ENCODE measurements at places on chromosomes 2 and 18.

- no peak for DNase-seq
Measured at GRCh38 chr2:105674401-105674800, 70.3 kb upstream of the NCK2 start.

DNA sequence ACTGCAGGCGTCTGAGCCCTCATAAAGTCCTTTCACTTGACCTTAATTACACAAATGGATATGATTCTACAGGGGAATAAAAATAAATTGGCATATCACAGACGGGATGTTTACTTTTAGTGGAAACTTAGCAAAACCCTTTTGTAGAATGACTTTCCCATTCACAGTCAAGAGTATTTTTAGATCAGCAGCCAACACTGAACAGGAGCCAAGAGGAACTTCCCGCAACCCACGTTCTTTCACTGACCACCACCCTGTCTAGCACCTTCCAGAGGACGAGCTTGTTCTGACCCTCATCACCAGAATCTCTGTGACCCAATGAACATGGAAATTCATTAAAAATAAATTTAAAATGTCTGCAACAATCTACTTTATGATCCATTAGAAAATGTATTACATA is 119.0 kb upstream of the SNTG2 start:
- DNase-seq: no peak

DNA sequence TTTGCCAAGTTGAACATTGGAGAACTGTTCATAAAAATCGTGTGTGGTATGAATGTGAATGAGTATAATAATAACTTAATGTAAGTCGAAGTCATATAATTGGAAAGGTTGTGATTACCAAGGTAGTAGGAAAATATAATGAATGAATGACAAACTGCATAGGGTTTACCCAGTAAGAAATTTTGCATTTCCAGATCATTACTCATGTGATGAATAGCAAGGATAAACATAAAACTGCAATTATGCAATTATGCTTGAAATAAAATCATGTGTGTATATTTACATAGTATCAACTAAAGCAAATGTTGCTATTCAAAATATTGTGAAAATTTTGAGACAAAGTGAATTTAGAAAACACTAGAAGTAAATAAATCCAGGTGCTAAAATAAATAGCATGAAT is 1108.7 kb upstream of the TMEFF2 start:
- DNase-seq: no peak

DNA sequence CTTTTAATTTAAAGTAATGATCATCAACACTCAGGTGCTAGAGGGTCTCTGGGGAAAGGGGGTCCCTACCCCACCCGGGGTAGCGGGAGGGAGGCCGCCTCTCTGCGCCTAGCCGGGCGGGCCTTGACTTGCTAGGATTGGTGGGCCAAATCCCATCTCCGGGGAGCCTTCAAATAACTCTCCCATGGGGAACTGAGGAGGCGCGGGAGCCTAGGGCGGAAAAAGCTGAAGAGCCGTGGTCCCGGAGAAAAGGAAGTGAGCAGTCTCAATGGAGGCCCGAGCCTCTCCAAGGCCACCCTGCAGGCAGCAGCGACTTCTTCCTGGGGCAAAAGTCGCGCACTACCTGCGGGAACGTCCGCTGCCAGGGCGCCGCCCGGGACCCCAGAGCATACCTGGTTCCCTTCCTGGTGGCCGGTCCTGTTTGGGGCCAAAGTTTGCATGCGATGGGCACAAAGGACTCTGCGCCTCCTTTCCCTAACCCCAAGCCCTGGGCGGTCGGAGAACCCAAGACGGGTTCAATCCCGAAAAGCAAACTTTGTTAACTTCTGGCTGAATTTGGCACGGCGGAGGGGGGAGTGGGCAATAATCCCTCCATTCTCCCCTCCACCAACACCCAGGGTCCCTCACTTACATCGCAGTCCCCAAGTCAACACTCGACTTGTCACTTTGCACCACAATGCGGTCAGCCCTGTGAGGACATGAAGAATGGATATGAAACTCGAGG is 13.6 kb downstream of the EN1 start:
- DNase-seq: peak; percentile 50

GRCh38 chr18:6543330-6543908 is 128.7 kb upstream of the L3MBTL4 start:
- DNase-seq: no peak

DNA sequence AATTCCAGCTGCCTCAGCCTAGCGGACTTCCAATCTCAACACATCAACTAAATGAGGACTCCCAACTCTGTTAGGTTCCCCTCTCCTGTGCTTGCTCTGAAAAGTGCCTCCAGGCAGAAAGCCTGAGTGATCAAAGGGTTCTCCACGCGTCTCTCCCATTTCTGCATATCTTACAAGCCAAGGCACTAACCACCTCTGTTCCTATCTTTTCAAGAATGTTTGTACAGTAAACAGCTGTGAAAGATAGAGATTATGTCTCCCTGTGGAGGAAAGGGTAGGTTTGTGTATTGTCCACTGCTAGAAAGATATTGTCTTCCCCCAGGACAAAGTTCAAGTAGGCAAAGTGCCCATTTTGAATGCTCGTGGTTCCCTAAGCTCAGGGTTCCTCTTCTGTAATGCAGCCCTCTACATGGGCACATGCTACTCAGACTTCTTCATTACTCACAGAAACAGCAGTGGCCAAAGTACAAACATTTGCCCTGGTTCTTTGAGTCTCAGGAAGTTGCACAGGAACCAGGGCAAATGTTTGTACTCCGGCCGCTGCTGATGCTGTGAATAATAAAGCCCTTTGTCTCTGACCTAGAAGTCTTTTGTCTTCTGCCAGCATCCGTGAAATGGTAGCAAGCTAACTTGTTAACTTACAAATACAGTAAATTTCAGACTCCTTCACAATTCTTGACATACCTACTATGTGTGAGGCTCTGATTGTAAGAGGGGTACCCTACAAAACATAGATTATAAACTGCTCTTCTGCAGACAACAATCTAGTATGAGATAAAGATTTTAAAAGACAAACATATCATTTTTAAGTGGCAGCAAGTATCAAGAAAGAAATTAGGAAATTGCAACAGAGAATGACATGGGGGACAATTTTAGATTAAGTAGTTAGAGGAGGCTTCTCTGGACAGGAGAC is 44.5 kb downstream of the PKDCC start:
- DNase-seq: no peak

DNA sequence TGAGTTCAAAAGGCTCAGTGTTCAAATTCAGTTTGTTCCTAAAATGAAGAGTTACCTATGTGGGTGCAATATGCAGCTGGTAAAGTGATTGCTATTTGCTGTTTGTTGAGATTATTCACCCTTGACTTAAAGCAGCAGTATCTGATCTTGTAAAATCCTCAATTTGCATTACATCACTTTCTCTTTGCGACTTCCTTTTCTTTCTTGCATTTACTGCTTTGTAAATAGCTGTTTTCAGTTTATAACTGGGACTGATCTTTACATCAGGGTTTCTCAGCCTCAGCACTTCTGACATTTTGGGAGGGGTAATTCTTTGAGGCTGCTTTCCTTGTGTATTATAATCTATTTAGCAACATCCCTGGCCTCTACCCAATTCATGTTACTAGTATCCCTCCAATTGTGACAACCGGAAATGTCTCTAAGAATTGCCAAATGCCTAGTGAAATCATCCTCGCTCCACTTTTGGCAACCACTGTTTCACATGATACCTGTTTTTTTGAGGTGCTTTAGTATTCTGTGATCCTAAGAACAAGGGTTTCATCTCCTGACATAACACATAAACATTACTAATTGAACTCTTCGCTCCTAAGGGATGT is 12.1 kb upstream of the ERCC3 start:
- DNase-seq: no peak

GRCh38 chr2:39227628-39228412 is 15.9 kb downstream of the CDKL4 start:
- peak; percentile 82 for DNase-seq

DNA sequence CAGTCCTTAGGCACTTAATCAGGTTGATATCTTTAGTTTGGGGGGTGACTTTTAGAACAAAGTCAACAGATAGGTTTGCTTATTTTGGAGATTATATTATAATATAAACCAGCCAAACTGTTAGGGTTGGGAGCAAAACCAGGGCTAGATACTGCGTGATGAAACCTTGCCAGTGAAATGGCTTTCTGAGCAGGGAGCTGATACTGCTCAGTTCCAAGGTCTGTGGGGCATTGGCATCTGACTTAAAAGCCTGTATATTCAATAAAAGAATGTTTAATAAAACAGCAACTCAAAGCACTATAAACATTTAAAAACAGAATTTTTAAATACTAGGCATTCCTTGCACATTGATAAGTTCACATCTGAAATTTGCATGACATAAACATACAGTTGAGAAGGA is 19.3 kb downstream of the PTPRM start:
- DNase-seq: no peak

DNA sequence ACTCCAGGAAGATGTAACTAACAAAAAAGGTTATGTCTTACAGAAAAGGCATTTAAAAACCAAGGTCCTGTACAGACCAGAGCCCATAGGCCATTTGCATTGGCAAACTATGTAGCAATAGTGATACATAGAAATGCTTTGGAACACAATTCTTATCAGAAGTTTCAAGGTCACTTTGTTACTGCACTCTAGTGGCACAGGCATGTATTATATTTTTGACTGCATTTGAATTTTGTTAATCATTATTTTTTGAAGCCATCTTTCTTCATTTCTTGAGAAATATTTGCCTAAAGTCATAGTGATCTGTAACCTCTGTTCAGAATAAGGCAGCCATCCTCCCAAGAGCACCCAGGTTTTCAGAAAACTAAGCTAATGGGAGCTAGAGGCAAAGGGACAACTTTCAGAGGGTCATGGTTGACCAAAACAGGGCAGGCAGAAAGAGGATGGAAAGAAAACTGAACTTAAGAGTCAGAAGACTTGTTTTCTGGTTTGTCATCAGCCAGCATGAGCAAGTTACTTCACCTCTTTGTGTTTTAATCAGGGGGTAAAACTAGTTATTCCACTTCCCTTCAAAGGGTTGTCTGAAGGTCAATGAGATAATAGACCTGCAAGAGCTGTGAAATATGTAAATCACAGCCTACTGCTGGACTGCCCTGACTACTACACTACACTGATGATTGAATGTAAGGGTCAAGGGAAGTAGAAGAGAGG is 41.5 kb downstream of the SLC38A11 start:
- DNase-seq: no peak

GRCh38 chr2:145067549-145068030 is 547.7 kb upstream of the ZEB2 start:
- no peak for DNase-seq

- no peak for DNase-seq
Measured at GRCh38 chr18:57995331-57995730, 48.7 kb upstream of the NEDD4L start.

DNA sequence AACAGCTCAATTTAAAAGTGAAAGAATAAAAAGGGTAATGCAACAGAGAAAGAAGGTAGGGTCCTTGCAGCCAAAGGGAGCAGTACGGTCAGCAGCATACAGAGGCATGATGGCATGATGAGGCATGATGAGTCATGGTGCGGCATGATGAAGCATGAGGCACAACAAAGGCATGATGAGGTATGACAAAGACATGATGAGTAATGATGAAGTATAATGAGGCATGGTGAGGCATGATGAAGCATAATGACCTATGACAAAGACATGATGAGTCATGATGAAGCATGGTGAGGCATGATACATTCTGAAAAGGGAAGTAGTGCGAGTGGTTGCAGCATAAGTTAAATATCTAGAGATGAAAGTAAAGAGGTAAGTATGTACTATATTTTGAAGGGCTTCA is 673.2 kb downstream of the TMEM182 start:
- no peak for DNase-seq

- no peak for DNase-seq
Measured at GRCh38 chr18:48947092-48947491, 3.7 kb downstream of the SMAD7 start.

- DNase-seq: no peak
Measured at GRCh38 chr2:51722311-51722710, 690.4 kb upstream of the NRXN1 start.

GRCh38 chr2:204108330-204108751 is 171.8 kb downstream of the ICOS start:
- DNase-seq: peak; percentile 51

- no peak for DNase-seq
Measured at GRCh38 chr2:25977768-25978167, 4.5 kb downstream of the KIF3C start.

GRCh38 chr2:54657664-54658083 is 65.8 kb upstream of the EML6 start:
- DNase-seq: peak; percentile 62

- no peak for DNase-seq
Measured at GRCh38 chr2:70964133-70964532, 14.3 kb upstream of the ANKRD53 start.
